ENCODE measurements at places on chromosomes 11 and 22.

GRCh38 chr11:75100314-75100713 lies 3.6 kb upstream of the OR2AT4 start:
- no peak for DNase-seq

GRCh38 chr22:36360011-36360410 lies 27.8 kb downstream of the MYH9 start:
- no peak for DNase-seq

GRCh38 chr11:78313898-78314297 lies 103.7 kb downstream of the GAB2 start:
- DNase-seq: no peak

DNA sequence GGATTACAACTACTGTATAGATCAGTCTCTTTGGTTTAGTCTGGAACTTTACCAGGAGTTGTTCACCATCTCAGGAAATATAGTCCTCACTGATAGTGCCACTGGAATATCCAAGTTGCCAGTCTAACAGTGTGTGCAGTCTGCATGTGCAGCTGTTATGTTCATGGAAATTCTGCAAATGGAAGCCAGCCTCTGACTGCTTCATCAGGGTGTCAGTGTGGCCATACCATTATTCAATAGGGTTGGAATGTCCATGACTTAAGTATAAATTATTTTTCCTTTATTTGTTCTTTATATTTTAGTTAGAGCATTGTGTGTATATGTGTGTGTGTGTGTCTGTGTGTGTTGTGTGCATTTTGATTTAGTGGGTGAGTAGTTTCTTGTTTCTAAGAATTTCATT lies 51.8 kb downstream of the C11orf96 start:
- no peak for DNase-seq

DNA sequence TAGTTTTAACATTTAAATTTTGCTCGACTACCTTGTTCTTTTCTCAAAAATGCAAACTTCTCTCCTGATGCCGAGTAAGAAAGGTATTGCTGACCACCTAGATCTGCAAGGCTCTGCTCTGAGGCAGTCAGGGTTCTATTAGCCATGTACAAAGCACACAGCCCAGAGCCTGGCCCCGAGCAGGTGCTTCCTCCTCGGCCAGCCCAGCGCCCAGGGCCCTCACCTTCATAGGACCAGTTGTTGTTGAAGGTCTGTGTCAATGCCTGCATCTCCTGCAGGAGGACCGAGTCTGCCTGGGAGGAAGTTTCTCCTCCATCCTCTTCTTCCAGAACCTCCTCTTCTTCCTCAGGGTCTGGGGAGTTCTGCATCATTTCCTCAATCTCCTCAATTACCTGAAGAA lies 35.8 kb downstream of the FEZ1 start:
- no peak for DNase-seq

DNA sequence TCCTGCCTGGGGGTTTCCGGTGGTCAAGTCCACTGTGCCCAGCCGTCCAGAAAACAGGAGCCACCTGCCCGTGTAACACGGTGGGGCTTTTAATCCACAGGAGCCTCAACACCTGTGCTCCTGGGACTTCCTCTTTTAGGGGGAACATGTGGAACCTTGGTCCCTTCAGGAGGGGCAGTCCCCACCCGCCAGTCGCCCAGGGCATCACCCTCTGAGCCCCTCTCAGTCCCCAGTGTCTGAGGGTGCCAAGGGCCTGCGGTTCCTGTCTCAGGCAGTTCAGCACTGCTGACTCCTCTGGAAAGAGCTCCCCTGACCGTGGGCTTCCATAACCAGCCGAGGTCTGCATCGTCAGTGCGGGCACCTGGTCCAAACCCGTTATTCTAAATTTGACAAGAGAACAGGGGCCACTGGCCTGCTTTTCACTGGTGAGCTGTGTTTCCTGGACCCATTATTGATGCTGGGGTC lies 15.8 kb downstream of the KRTAP5-5 start:
- no peak for DNase-seq

GRCh38 chr11:78855116-78855515 lies 280.5 kb upstream of the NARS2 start:
- no peak for DNase-seq

- no peak for DNase-seq
Measured at GRCh38 chr11:125939081-125939521, 6.7 kb upstream of the VSIG10L2 start.

GRCh38 chr11:73359930-73360742 lies 16.1 kb upstream of the RELT start:
- DNase-seq: no peak

DNA sequence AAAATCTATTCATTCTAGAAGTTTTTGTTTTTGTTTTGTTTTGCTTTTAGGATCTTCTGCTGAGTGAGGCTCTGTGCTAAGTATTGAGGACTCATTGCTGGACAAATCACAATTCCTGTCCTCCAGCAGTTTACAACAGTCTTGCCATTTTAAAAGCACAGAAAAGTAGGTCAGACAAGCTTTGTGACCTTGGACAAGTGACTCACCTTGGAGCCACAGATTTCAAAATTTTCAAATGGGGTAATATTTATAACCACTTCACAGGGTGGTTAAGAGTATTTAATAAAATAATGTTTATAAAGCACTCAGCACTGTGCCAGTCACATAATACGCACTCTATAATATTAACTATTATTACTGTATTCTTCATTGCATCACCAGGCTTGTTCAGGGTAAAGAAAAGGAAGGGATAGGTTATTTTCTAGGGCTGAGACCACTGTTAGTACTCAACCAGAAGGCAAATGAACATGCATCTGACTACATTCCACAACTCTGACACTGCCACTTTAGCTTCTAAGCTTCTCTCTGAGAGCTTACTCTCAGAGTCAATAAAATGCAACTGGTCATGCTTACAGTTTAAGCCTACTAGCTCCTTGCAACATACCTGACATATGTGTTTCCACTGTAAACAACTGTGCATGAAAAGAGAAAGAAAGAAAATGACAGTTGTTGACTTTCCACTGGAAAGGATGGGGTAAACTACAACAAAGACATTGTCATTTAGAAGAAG lies 63.2 kb upstream of the FIBIN start:
- DNase-seq: no peak

GRCh38 chr22:45206233-45206632 lies 34.5 kb downstream of the KIAA0930 start:
- DNase-seq: no peak

- no peak for DNase-seq
Measured at GRCh38 chr11:63958008-63958407, 16.4 kb upstream of the COX8A start.

- DNase-seq: no peak
Measured at GRCh38 chr22:25669253-25670069, 72.5 kb upstream of the MYO18B start.

GRCh38 chr22:33476206-33476605 lies 418.0 kb upstream of the SYN3 start:
- no peak for DNase-seq

- no peak for DNase-seq
Measured at GRCh38 chr11:57562596-57562995, 4.9 kb downstream of the UBE2L6 start.

- no peak for DNase-seq
Measured at GRCh38 chr11:120707098-120707497, 195.6 kb downstream of the GRIK4 start.

DNA sequence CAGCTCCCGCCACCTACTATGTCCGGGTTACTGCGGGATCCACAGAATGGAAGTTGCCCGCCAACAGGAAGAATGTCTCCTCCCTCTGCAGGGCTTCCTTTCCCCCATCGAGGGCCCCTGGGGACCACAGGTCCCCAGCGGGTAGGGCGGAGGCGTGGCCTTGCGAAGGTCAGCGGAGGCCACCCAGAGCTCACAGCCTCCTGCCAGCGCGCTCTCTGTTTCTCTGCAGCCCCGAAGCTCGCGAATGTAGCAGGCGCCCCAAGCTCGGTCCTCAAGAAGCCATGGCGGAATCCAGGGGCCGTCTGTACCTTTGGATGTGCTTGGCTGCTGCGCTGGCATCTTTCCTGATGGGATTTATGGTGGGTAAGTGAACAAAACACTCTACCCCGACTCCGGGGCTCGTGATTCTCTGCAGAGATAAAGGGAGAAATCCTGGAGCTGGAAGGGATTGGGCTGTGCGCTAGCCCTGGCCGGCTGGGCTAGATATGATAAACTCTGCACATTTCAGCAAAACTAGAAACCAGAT lies at the start of gene NAALAD2:
Gene NAALAD2, plus strand, starts transcription at position 186 of the 526 bp plus-strand sequence. Its CDS starts 96 bp downstream, at position 282.
- no peak for DNase-seq

DNA sequence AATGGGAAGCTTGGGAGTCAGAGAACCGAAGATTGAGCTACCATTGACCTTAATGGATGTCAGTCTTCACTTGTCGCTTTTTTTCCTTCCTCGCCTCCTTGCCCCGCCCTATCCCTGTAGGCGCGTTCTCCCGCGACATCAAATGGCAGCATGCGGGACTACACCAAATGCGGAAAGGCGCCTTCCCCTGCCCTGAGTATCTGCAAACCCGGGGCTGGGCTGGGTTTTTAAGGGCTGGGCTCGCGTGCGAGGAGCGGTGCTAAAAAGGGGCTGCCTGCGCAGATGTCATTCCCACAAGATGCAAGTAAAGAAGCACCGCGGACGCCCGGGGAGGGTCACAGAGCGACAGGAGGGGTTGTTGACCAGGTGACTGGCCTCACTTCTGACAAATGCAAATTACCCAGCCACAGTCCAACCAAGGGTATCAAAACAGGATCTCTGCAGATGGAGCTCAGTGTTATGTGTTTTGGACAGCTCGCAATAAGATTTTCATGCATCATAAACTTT lies 4.7 kb upstream of the FAM111B start:
- no peak for DNase-seq

- no peak for DNase-seq
Measured at GRCh38 chr22:44955102-44955501, 54.7 kb downstream of the PHF21B start.

- no peak for DNase-seq
Measured at GRCh38 chr11:99781074-99781473, 760.3 kb downstream of the CNTN5 start.

DNA sequence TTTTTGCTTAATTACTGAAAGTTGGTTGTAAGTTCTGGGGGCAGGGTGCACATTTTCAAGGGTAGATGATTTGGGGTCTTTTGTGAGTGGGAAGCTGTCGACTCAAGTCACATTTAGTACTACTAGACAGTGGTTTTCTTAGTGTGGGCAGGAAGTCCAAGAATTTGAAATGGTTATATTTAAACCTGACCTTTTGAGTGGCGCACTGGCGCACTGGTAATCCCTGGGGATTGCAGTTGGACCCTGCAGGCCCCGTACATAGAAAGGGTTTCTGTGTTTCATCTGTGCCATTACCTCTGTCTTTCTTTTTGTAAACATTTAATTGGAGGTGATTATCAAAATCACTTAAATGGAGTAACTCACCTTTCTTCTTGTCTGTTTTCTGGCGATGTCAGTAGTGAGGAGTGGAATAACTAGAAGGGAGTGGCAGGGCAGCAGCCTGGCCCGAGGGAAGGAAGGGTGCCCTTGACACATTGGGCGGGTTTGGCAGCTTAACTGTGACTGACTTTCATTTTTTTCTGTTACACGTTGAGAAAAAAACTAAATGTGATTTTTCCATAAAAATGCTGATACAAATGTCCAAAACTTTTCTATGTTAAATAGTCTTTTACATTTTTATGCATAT lies 101.8 kb upstream of the GAL start:
- no peak for DNase-seq

DNA sequence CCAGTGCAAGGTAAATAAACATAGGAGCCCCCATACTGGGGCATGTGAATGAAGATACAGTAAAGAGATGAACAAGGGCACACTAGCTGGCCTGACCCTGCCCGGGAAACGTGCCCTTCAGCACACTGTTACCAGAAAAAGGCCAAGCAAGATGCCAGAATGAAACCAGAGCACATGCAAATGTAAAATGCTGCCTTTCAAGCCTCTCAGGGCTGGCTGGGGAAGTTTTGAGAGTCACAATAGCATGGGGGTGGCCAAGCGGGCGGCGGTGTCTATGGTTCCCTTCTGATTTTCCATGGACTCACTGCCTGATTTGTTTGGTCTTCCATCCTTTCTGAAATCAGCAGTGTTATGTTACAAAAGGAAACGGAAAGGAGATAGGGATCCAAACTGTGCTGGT lies 18.9 kb upstream of the SUSD2 start:
- no peak for DNase-seq

DNA sequence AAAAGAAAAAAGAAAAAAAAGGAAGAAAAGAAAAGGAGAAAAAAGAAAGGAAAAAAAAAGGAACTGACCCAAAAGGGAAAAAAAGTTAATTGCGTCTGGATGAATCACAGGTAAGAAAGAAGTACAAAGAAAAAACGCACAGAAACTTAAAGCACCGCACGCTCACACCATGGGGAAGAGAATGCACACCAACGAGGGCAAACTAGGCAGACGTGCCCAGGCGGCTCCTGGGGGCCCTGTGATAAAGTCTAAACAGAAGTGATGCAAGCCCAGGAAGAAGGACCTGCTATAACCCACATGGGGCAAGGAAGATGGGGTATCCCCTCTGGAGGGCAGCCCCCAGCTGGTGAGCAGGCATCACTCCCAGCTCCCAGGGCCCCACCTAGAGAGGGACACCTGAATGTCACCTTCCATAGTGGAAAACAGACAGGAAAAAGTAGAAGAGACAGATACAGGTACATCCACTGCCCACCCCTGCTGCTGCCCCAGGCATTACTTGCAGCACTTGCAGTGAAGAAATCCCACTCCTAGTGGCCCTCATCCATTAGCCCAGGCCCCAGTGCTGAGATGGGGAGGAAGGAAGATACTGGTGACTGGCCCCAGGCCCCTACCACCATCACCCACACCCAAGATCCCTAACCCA lies 28.9 kb downstream of the NAP1L4 start:
- DNase-seq: no peak

DNA sequence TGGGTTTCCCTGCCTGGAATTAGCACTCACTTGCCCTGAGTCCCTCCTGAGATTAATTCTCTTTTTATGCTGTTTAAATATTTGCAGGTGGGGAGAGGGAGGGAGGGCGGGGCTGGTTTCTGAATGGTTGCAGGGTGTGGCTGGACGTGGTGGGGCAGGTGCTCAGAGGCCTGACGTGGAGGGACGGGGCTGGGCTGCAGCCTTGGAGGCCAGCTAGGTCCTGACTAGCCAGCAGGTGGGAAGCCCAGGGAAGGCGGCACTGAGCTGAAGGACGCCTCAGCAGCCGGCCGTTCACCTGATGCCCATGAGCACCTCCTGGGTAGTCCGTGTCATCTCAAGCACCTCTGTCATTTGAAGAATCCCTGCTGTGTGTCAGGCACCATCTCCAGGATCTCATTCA lies 21.3 kb downstream of the SGSM1 start:
- DNase-seq: no peak

DNA sequence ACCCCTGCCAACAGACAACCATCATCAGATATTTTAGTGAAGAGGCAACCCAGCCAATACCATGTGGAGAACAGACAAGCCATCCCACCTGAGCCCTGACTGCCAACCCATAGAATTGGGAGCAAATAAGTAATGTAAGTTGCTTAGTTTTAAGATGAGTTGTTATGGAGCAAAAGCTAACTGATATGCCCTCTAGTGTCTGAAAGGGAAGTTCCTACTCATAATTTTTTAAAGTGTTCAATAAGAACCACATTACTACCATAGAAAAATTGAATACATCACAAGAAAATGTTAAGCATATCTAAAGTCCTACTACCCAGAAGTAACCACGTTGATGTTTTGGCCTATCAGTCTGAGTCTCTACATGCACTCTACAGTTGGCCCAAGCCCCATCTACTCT lies 50.8 kb upstream of the SLC36A4 start:
- DNase-seq: no peak
